Ovary (tissue), 10 donors: ENCODE measurements at places on chromosomes 13 and 19.

DNA sequence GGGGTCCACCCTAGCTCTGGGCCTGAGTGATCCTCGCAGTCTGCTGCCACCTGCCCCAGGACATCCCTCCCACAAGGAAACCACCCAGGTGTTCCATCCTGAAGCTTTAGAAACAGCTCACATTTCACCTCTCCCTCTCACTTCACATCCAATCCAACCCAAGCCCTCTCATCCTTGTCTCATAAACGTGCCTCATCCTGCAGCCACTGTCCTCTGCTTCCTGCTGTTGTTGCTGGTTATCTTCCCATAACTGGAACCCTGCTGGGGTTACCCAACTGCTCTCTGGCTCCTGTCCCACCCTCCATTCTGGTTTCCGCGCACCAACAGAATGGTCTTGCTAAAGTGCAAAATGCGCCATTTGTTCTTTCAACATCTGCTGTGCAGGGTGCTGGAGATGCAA, 59.7 kb upstream of the MTIF3 start:
- no peak for DNase-seq

DNA sequence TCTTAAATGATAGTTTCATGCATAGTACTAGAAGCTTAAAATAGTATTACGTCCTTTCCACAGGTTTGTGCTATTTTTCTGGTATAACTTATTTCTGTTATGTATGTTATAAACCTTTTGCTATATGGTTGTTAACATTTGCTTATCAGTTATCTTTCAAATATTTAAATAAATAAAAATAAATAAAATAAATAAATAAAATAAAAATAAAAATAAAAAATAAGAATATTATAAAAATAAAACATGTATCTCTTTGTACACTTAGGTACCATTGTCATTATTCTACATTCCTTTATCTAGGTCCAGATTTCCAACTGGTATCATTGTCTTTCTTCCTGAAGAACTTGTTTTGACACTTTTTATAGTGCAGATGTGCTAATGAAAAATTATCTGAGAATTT, 1310.4 kb upstream of the SLC10A2 start:
- DNase-seq = no peak

DNA sequence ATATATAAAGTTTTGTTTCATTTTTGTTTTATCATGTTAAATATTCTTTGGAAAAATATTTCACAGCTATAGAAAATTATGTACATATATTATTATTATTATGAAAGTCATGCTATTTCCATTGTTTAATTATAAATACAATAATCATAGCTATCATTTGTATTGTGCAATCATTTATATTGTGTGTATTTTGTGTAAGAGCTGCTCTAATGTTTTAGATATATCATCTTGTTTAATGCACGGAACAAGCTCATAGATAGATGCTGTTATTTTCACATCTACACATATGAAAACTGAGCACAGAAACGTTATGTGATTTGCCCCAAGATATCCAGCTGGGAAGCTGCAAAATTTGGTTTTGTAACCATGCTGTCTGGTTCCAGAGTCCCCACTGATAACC, 111.6 kb downstream of the GPC5 start:
- no peak for DNase-seq

DNA sequence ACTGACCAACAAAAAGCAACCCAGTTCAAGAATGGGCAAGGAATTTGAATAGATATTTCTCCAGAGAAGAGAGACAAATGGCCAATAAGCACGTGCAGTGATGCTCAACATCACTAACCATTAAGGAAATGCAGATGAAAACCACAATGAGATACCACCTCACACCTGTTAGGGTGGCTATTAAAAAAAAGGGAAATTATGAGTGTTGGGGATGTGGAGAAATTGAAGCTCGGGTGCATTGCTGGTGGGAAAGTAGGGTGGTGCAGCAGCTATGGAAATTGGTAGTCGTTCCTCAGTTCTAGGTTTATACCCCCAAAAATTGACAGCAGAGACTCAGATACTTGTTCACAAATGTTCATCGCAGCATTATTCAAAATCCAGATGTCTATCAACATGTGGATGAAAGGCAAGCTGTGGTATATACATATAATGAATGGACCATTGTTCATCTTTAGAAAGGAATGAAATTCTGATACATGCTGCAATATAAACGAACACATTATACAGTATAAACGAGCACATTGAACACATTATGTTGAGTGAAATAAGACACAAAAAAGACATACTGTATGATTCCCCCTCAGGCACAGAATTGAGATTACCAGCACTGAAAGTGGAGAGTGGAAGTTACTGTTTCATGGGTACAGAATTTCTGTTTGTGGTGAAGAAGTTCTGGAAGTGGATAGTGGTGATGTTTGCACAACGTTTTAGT, 927 bp downstream of the CHAMP1 start:
- no peak for DNase-seq

- no peak for DNase-seq
Measured at GRCh38 chr13:46953941-46954340, 57.1 kb upstream of the HTR2A start.

DNA sequence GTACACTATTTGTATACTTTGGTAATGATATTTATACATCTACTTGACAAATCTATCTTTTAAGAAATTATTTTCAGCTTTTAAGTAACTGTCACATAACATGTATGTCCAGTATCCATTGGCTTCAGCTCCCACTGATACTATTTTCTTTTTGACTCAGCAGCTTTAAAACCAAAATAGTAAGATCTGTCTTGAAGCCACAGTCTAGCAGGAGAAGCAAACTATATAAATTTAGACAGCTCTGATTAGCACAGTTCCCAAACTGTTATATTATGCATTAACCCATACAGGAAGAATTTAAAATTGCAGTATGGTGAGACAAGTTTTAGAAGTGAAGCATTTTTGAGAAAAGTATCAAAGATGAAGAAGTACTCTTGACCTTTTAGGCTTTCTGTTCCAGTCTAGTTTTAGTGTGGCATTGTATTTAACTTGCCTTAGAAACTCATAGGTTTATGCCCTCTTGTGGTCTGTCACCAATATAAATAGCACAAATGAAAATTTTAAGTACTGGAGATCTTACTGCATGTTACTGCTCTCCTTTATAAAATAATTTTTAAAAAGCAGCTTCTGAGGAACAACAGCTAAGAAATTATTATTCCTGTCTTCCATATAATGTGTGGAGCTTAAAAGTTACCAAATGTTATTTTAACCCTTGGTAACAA, 24.7 kb downstream of the URI1 start:
- no peak for DNase-seq

GRCh38 chr19:6524311-6524710, 6.5 kb upstream of the TNFSF9 start:
- DNase-seq = no peak

GRCh38 chr13:32538143-32538620, 413 bp downstream of the N4BP2L2 start:
- DNase-seq = no peak

GRCh38 chr13:82654861-82655855, 1227.1 kb downstream of the SLITRK1 start:
- peak; percentile 32 for DNase-seq

DNA sequence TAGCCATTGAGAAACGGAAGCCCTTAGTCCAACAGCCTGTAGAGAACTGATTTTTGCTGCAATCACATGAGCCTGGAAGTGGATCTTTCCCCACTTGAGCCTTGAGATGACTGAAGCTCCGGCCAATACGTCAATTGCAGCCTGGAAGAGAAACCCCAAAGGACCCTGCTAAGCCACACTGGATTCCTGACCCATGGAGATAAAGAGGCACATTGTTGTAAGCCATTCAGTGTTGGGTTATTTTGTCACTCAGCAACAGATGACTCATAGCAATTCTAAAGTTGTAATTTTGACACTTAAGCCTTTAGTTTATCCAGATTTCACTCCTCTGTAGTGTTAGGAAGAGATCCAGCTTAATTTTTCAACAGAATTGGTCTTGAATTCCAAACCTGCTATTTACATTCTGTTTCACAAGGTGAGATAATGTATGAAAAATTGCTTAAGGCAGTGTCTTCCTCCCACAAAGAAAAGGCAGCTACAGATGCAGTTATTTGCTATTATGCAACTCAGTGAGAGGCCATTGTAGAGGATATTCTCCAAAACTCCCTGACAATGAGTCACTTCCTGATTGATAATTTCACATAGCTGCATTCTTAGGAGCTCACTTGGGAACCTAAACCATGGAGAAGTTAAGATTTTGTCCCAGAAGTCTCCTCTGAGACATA, 59.4 kb upstream of the TSHZ3 start:
- DNase-seq = peak; percentile 44

DNA sequence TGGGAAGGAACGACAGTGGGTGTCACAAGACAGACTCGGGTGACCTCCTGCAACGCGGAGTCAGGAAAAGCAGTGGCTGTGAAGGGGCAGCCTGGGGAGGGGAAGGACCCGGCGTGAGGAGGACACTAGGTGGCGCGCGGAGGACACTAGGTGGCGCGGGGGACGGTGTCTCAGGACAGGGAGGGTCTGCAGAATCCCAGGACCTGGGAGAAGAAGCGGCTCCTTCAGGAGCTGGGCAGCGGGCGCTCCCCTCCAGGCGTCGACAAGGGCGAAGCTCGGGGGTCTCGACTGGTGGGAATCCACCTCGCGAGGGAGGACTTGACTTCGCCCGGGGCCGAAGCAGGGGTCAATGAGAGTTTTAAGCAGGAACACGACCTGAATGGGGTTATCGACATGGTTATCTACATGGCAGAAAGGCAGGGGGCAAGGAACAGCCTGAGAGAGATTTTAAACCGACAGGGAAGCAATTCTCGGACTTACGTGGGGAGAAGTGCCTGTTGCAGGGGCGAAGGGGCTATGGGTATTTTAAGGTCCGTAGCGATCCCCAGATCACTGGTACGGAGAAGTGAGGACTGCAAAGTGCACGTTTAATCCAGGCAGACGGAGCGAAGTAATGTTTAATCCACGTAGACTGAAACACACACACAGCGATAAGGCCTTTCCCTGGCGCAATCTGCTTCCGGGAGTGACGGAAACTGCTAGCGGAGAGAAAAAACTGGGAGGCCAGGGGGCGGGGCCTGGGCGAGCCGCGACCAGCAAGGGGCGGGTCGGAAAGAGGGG, at the start of gene ZNF616:
Gene ZNF616, minus strand, starts transcription at position 687 of the 780 bp plus-strand sequence. CDS start 9,426 bp downstream, outside the sequence.
- DNase-seq = peak; percentile 98

GRCh38 chr19:489418-490196, 6.7 kb upstream of the MADCAM1 start:
- DNase-seq = no peak

GRCh38 chr19:3061182-3062161, 823 bp downstream of the TLE5 start:
- DNase-seq = peak; percentile 78

GRCh38 chr13:22061371-22061805, 390.5 kb downstream of the FGF9 start:
- DNase-seq = no peak

GRCh38 chr19:10372690-10373089, 7.7 kb downstream of the TYK2 start:
- no peak for DNase-seq

DNA sequence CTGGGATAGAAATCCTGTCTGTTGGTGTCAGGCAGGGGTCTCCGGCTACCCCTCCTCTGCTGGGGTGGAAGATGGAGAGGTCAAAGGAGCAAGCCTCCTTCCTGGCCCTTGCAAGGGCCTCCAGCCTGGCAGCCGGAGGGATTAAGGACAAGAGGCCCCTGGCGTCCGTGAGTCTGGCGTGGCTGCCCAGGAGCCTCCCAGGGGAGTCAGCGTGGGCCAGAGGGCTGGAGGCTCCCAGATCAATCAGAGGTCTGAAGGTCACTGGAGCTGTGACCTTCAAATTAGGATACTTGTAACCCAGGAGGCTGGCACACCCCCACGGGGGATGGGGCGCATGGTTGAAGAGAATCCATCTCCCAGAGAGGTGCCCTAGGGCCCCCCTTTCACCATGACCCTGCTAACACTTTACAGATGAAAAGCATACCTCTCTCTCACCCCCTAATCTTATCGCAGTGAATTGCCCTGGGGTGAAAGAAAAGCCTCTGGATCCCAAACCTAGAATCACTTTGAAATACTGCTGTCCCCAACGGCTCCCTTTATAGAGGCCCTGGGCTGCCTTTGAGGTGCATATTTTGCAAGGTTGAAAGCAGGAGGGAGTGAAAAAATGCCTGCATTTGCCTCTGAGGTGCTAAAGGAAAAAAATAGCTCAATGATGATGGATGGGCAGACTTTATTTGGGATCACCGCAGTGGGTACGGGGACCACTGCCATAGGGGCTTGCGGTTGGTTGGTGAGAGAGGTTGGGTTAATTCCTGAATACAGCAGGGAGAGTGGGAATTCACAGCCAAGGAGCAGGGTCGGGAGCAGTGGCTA, 44.9 kb upstream of the PEG3 start:
- no peak for DNase-seq

DNA sequence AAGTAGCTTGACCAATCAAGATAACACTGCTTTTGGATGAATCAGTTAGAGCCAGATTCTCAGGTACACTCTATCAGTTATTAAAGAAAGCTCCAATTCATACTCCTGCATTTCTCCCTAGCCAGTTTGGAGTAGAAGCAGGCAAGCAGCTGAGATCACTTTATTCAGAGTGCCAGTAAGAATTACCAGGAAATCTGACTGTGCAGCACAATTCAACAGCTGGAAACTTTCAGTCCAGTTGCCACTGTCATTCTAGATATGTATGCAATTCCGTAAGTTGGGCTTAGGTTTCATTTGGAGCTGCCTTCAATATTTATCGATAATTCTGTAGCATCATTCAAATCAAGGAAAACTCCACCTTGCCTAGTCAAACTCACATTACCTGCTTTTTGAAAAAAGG, 2625.6 kb upstream of the PCDH20 start:
- no peak for DNase-seq

- no peak for DNase-seq
Measured at GRCh38 chr13:33690354-33690753, 127.6 kb upstream of the RFC3 start.

DNA sequence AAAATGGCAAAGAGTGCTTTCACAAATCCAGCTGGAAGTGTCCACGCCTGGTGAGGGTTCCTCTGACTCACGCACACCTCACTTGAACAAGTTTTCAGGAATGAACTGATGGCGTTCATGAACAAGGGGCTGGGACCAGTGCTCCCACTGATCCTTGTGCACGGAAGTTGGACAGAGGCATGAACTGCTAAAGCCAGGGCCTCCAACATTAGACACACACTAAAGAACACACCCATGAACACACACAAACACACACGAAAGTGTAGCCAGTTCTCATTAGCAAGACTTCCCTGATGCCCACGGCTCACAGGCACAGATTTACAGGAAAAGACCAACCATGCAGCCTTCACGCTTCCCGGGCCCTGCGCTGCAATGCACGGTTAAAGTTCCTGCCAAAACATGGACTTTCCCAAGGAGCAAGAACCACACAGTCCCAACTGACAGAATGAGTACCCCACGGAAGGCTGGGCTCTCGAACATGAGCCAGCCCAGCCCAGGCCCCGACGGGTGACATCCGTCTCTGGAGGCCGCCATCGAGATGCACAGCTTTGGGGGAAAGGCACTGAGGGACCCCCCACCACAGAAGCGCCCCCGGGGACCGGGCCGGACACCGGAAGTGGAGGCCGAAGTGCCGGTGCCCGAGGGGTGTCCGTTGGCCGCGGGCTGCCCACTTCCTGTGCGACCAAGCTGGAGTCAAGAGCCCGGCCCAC, 808 bp downstream of the DNMT1 start:
- DNase-seq = no peak
